ENCODE measurements at places on chromosomes 4 and X. TPM values are rescaled to one million over a fixed set of nuclear protein-coding genes. Genes with fewer than 3 reads are reported as not detected.

DNA sequence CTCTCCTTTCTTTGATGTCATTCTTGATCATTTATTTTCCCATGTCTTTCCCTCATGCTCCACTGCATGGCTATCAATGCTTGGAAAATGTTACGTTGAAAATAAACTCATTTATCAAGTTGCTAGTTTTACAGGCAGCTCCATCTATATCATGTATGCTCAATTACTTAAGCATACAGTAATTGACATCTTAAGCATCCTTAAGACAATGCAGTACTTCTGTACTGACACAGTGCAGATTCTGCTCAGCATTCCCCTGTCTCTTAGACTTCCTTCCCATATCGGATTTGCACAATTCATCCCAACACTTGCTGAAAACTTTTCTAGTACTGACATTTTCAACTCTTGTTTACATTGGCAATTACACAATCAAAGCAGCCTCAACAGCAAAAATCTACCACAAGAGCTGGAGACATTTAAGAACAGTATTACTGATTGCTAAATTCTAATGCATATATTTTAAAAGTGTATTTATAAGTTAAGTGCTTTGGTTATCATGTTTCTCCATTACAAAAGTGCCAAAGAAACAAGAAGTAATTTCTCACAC, 165.6 kb downstream of the ATP10D start:
- no peaks in the 10 kb centered on the region for H3K4me1 ChIP-seq
- no peaks in the 10 kb centered on the region for H3K27me3 ChIP-seq
- no peak for DNase-seq
- no peak overlapping the region for H3K27ac ChIP-seq

GRCh38 chr4:145545031-145545430, 63.4 kb downstream of the SMAD1 start:
- H3K27ac ChIP-seq, result no peak overlapping the region
- no peak overlapping the region for H3K4me3 ChIP-seq
- H3K4me1 ChIP-seq, result no peaks in the 10 kb centered on the region
- no peaks in the 10 kb centered on the region for H3K27me3 ChIP-seq
- no peak for DNase-seq

DNA sequence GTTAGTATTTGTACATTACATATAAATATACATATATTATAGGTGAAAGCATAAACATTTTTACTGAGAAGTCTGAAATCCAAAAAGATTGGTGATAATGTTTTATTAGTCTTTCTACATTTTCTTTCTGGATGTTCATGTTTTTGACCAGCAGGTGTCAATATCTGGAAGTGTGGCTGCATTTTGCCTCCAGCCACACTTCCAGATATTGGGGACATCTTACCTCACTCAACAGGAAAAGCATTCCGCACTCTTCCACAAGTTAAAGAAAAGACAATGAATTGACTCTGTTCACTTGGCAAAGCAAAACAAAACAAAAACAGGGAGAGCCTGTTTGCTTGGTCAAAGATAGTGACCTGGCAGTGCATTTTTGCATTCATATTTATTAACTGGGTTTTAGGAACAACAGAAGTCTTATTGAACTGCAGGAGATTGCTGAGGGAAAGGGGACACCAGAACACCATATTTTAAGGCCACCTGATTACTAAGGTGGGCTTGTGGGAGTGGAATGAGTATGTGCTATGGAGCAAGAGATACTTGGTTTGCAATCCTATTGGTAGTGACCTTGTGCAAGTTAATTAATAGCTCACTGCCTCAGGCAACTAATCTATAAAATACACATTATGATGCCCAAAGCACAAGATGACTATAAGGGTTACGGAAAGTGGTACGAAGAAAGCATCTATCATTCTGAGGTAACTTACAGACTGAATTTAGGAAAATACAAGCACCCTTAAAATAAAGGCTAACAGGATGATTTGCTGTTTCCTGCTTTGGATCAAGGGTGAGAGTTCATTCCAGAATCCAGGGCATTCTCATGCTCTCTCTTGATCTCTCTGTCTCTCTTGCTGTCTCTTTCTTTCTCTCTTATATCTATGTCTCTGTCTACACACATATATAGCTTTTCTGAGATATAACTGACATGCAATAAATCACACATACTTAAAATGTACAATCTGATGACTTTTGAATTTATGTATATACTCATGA, 389.9 kb upstream of the EMCN start:
- no peaks in the 10 kb centered on the region for H3K27me3 ChIP-seq
- no peak overlapping the region for H3K4me3 ChIP-seq
- H3K4me1 ChIP-seq, result no peaks in the 10 kb centered on the region
- DNase-seq, result no peak
- no peak overlapping the region for H3K27ac ChIP-seq

GRCh38 chr4:83906561-83906960, 370.7 kb downstream of the GPAT3 start:
- no peaks in the 10 kb centered on the region for H3K4me1 ChIP-seq
- no peak for DNase-seq
- H3K36me3 ChIP-seq, result no peaks in the 10 kb centered on the region
- H3K4me3 ChIP-seq, result no peak overlapping the region
- H3K27me3 ChIP-seq, result no peaks in the 10 kb centered on the region

DNA sequence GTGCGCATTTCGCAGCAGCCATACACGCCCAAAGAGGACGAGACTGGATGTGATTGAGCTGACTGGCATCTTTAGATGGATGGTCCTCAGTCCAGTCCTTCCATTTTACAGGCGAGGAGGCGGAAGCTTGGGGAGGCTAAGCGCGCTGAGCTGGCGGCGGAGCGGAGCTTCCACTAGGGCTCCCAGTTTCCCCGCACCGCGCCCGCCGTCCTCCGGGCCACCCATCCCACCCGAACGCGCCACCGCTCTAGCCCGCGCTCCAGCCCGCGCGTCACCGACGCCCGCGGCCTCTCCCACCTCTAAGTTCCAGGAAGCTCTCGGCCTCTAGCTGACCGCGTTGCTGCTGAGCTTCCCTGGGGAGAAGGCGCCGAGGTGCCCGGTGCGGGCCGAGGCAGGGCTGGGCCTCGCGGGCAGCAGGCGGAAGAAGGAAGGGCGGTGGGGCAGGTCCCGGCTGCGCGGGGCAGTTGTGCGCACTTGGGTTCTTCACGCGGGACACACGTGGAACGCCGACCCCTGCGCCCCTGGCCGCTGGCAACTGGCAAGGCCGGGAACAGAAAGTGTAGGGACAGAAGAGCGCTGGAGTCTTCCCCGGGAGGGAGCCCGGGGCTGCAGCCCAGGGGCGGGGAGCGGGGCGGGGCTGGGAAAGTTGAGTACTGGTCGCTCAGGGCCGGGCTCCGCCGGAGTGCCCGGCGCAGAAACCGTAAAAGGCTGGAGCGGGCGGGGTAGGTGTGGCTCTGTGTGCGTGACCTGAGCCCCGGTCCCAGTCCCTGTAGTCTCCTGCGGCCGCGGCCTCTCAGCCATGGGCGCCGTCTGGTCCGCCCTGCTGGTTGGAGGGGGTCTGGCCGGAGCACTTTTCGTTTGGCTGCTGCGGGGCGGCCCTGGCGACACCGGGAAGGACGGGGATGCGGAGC, at the start of gene STBD1:
TSS of gene STBD1 (plus strand) at position 763 of the 911 bp plus-strand sequence. CDS start at position 800, 37 bp downstream.
- H3K27ac ChIP-seq, result no peak within 1 kb of the TSS
- H3K4me1 ChIP-seq, result peaks cover 36% of the 10 kb centered on the region
- H3K27me3 ChIP-seq, result peaks cover 8% of the 10 kb centered on the region

DNA sequence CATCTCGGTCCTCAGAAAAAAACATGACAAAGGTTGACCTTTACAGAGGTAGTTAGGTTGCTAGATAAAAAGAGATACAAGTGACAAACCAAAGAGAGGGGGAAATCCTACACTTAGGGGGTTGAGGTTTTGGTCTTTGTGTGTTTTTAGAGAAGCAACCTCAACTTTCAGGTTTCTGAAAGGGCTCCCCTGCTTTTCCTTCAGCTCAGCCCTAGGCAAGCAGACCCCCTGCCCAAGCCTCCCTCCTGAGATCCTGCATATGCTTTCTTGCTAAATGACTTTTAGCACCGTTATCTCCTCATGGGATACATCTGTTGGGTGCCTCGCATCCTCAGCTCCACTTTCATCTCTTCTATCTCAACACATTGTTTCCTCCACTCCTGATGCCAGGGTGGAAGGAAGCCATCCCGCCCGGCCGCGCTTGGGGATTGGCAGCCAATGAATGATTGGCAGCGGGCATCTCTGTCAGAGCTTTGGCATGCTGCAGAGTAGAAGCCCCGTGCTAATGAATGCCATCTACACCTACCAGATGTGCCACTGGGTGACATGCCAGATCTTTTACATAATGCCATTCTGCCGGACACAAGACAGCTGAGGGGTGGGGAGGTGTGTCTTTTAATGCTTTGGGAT, 15.0 kb upstream of the PRDM8 start:
- peak overlapping the region; percentile 94 for H3K27ac ChIP-seq
- H3K27me3 ChIP-seq, result no peaks in the 10 kb centered on the region
- no peak for DNase-seq
- H3K4me1 ChIP-seq, result peaks cover 34% of the 10 kb centered on the region
- no peaks in the 10 kb centered on the region for H3K36me3 ChIP-seq

- no peaks in the 10 kb centered on the region for H3K27me3 ChIP-seq
- no peaks in the 10 kb centered on the region for H3K36me3 ChIP-seq
- H3K4me3 ChIP-seq, result no peak overlapping the region
- H3K4me1 ChIP-seq, result no peaks in the 10 kb centered on the region
- H3K27ac ChIP-seq, result no peak overlapping the region
Observed at GRCh38 chrX:13266641-13267345, 53.1 kb downstream of the ATXN3L start.

DNA sequence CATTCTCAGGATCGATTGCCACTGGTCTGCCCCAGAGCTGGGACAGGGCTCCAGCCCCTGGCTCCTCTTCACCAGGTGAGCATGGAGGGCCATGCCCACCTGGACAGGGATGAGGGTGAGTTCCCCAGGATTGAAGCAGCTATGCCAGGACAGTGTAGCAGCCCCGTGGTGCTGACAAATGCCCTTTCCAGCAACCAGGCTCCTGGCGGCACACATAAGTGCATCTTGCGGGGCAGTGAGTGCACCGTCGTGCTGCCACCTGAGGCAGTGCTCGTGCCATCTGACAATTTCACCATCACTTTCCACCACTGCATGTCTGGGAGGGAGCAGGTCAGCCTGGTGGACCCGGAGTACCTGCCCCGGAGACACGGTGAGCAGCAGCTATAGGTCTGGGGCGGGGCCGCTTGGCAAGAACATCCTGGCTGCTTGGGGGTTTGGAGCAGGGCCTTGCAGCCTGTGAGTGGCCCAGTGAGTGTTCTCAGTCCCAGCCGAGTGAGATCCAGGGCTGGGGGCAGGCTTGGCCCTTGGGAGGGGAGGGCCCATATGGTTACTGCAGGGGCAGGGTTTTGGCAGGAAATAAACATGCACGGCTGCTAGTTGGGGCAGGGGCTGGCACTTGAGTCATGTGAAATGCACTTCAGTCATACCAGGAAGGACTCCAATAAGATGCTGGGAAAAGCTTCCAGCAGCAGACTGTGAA, 6.1 kb downstream of the IL9R start:
- DNase-seq, result no peak
- no peak overlapping the region for H3K27ac ChIP-seq
- H3K4me3 ChIP-seq, result no peak overlapping the region
- peaks cover 12% of the 10 kb centered on the region for H3K4me1 ChIP-seq

DNA sequence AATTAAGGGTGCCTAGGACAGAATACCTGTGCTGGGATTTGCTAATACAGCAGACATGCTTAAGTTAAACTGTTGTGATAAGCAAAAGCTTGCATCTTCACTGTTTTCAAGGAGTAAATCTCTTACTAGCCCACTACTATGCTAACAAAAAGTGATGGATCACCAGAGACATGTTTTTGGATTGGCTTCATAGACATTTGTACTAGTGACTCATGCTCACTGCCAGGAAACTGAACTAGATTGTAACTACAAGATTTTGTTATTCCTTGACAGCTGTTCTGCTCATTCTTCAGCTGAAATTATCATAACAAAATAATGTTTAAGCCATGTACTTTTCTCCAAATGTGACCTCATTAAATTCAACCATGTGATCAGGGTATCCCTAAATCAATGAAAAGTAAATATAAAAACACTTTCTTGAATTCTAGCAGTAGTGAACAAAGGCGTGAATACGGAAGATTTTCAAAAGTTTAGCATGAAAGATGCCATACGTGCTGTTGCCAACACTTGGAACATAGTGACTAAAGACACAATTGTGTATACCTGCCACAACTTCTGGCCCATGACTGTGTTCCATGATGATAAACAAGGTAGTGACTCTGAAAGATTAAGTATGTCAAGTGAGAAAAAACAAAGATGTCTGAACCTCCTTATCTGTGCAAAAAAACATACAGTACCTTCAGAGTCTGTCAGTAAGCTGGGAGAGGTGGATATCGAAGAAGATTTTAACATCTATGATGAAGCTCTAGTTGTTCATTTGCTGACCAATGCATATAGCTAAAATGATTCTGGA, 154.0 kb downstream of the BTC start:
- no peaks in the 10 kb centered on the region for H3K36me3 ChIP-seq
- no peak overlapping the region for H3K4me3 ChIP-seq
- H3K27ac ChIP-seq, result no peak overlapping the region
- H3K4me1 ChIP-seq, result no peaks in the 10 kb centered on the region
- H3K27me3 ChIP-seq, result no peaks in the 10 kb centered on the region
- no peak for DNase-seq

GRCh38 chr4:66853845-66854244, 691.5 kb downstream of the CENPC start:
- H3K27me3 ChIP-seq, result no peaks in the 10 kb centered on the region
- H3K4me3 ChIP-seq, result no peak overlapping the region
- no peaks in the 10 kb centered on the region for H3K36me3 ChIP-seq
- H3K4me1 ChIP-seq, result no peaks in the 10 kb centered on the region

- no peak overlapping the region for H3K4me3 ChIP-seq
- H3K27ac ChIP-seq, result no peak overlapping the region
- no peaks in the 10 kb centered on the region for H3K27me3 ChIP-seq
- no peaks in the 10 kb centered on the region for H3K36me3 ChIP-seq
- no peak for DNase-seq
Observed at GRCh38 chr4:35105486-35105885, 1138.8 kb downstream of the ARAP2 start.

- no peaks in the 10 kb centered on the region for H3K27me3 ChIP-seq
- DNase-seq, result no peak
- H3K4me3 ChIP-seq, result no peak overlapping the region
Observed at GRCh38 chrX:43423876-43424275, 232.2 kb upstream of the MAOA start.

- H3K4me1 ChIP-seq, result peaks cover 13% of the 10 kb centered on the region
- no peaks in the 10 kb centered on the region for H3K36me3 ChIP-seq
- H3K4me3 ChIP-seq, result no peak overlapping the region
- no peaks in the 10 kb centered on the region for H3K27me3 ChIP-seq
- no peak overlapping the region for H3K27ac ChIP-seq
Observed at GRCh38 chrX:78331708-78332107, 4.3 kb upstream of the CYSLTR1 start.

DNA sequence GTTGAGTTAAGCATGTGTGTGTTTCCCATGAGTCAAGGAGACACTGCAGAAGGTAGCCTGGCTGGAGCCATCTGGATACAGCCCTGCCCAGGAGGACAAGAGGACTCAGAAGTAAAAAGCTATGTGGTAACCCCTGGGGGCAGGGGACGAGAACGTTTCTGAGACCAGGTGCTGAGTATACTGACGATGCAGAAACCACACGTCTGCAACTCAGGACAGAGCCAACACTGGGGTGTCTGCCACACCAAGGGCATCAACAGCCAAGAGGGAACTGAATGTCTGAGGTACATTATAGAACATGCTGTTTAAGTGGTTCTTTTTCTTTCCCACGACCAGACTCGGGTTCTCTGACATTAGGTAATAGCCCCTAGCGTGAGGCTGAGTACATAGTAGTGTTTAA, 94.1 kb upstream of the GPR34 start:
- H3K4me1 ChIP-seq, result no peaks in the 10 kb centered on the region
- H3K36me3 ChIP-seq, result no peaks in the 10 kb centered on the region
- no peak overlapping the region for H3K4me3 ChIP-seq
- H3K27ac ChIP-seq, result no peak overlapping the region
- no peaks in the 10 kb centered on the region for H3K27me3 ChIP-seq

Gene GLRA3
- total RNA-seq, result not detected

Gene GAGE12J
- total RNA-seq, result not detected

Gene SOD3
- total RNA-seq, result 0.35 TPM

Gene HTN3
- total RNA-seq, result not detected

Gene RASL11B
- not detected for total RNA-seq

Measured in T-cell (primary cell).